ENCODE measurements at places on chromosomes 2 and 18. TPM values are rescaled to one million over a fixed set of nuclear protein-coding genes. Genes with fewer than 3 reads are reported as not detected.

CENPA gene
- total RNA-seq: 2.0 TPM

TUBA4B gene
- total RNA-seq: not detected

KCNK3 gene
- not detected for total RNA-seq

GPBAR1 gene
- 1.2 TPM for total RNA-seq

IL36G gene
- total RNA-seq: not detected

RIT2 gene
- not detected for total RNA-seq

TMEM127 gene
- total RNA-seq: 54.3 TPM

CNRIP1 gene
- total RNA-seq: not detected

PFN4 gene
- not detected for total RNA-seq

MC5R gene
- total RNA-seq: not detected

ASAP2 gene
- 1.5 TPM for total RNA-seq

Data from CD4-positive, CD25-positive, alpha-beta regulatory T cell (primary cell).